B cell (primary cell): ENCODE measurements at places on chromosomes 3 and 15. TPM values are rescaled to one million over a fixed set of nuclear protein-coding genes. Genes with fewer than 3 reads are reported as not detected.

ZNF385D gene
- not detected in 2 replicates for polyA plus RNA-seq

- peak within 1 kb of the TSS; percentile 73 for H3K27ac ChIP-seq
- H3K4me1 ChIP-seq = peaks cover 10% of the 10 kb centered on the region
- DNase-seq = peak; percentile 74
- H3K36me3 ChIP-seq = no peaks in the 10 kb centered on the region
- H3K4me3 ChIP-seq = peak within 1 kb of the TSS; percentile 72
Measured at GRCh38 chr15:78264304-78265136, at the start of gene DNAJA4. Gene DNAJA4 (plus strand): TSS chr15:78264562. CDS start chr15:78264764, 202 bp downstream.

- DNase-seq = no peak
- no peaks in the 10 kb centered on the region for H3K4me1 ChIP-seq
- H3K36me3 ChIP-seq = no peaks in the 10 kb centered on the region
Measured at GRCh38 chr3:139189943-139190342, 145.3 kb upstream of the PRR23C start.

- H3K36me3 ChIP-seq = no peaks in the 10 kb centered on the region
- H3K4me3 ChIP-seq = no peak overlapping the region
- no peak for DNase-seq
- no peak overlapping the region for H3K27ac ChIP-seq
- no peaks in the 10 kb centered on the region for H3K4me1 ChIP-seq
- H3K27me3 ChIP-seq = no peaks in the 10 kb centered on the region
Measured at GRCh38 chr3:171122240-171122639, 95.7 kb upstream of the SLC2A2 start.
